Stomach (tissue), 19 donors: ENCODE measurements at places on chromosomes 5 and 9. TPM values are rescaled to one million over a fixed set of nuclear protein-coding genes. Genes with fewer than 3 reads are reported as not detected.

- peaks cover 19% of the 10 kb centered on the region for H3K36me3 ChIP-seq
- no peak overlapping the region for H3K4me3 ChIP-seq
- no peak overlapping the region for H3K27ac ChIP-seq
- H3K4me1 ChIP-seq: peaks cover 17% of the 10 kb centered on the region
- no peaks in the 10 kb centered on the region for H3K27me3 ChIP-seq
- no peak for DNase-seq
These were observed 89.2 kb downstream of the SEMA4D start for GRCh38 chr9:89408628-89409101.

DNA sequence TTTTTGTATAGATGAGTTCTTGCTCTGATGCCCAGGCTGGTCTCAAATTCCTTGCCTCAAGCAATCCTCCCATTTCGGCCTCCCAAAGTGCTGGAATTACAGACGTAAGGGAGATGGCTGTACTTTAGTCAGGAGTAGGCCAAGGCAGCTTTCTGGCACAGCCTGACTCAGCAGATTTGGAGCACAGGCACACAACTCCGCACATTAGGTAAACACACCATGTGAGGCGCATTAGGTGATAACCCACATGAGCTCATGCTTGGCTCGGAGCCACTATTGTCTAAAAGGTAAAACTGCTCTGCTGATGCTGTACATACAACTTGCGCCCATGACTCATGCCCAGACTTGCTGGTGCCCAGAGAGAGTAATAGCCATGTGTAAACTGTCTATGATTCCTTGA lies 1157.9 kb downstream of the TAF11L14 start:
- no peaks in the 10 kb centered on the region for H3K27me3 ChIP-seq
- peak; percentile 68 for DNase-seq
- H3K4me3 ChIP-seq: no peak overlapping the region
- no peaks in the 10 kb centered on the region for H3K4me1 ChIP-seq
- H3K27ac ChIP-seq: no peak overlapping the region

- H3K4me3 ChIP-seq: peak overlapping the region; percentile 78
- H3K36me3 ChIP-seq: peaks cover 9% of the 10 kb centered on the region
These were observed 977 bp downstream of the MGAT4B start for GRCh38 chr5:179805529-179806249.

The BNC2 gene
- 10.4 TPM for total RNA-seq

GRCh38 chr5:32654427-32654826 lies 56.7 kb upstream of the NPR3 start:
- no peak for DNase-seq
- no peaks in the 10 kb centered on the region for H3K27me3 ChIP-seq
- no peaks in the 10 kb centered on the region for H3K4me1 ChIP-seq

GRCh38 chr5:138964647-138965201 lies 89.6 kb upstream of the LRRTM2 start:
- H3K27ac ChIP-seq: no peak overlapping the region
- H3K27me3 ChIP-seq: no peaks in the 10 kb centered on the region
- H3K4me3 ChIP-seq: no peak overlapping the region

The NTRK2 gene
- total RNA-seq: 3.5 TPM

GRCh38 chr9:124368692-124369091 lies 46.5 kb downstream of the PSMB7 start:
- no peak overlapping the region for H3K27ac ChIP-seq
- DNase-seq: no peak
- H3K36me3 ChIP-seq: no peaks in the 10 kb centered on the region
- H3K4me1 ChIP-seq: peaks cover 19% of the 10 kb centered on the region
